ENCODE measurements at places on chromosomes 12 and 14.

GRCh38 chr12:79933532-79934264, 1.2 kb downstream of the PPP1R12A start:
- no peak for DNase-seq

GRCh38 chr12:62930546-62931425, 4.2 kb downstream of the PPM1H start:
- DNase-seq, result no peak

- no peak for DNase-seq
These were observed 9.4 kb upstream of the KCNA1 start for GRCh38 chr12:4900327-4900726.

GRCh38 chr14:88270776-88271175, 52.3 kb downstream of the KCNK10 start:
- DNase-seq, result no peak

- DNase-seq, result no peak
These were observed 59.1 kb upstream of the SLC6A13 start for GRCh38 chr12:321606-322326.

DNA sequence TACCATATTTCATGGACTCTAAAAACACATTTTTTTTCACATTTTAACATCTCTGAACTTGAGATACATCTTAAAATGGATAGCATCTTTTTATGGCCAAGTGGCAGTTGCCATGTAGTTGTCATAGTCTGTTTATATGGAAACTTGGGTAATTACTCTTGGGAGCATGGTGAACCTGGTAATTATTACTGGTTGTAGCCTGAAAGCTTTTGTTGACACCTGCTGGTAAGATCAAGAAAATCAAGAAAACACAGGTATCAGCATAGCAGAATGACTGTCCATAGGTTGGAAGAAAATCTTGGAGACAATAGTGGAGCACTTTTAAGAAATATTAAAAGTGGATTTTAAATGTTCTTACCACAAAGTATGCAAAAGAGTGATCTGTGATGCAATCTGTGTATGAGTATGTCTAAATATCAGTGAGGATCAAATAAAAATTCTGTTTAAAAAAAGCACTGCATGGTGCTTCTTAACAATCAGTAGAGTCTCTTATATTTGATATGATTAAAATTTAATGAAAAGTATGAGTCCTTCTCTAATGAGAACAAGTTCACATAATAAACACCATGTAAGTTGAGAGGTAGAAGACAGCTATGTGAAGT, 44.2 kb downstream of the TTC8 start:
- DNase-seq, result no peak

DNA sequence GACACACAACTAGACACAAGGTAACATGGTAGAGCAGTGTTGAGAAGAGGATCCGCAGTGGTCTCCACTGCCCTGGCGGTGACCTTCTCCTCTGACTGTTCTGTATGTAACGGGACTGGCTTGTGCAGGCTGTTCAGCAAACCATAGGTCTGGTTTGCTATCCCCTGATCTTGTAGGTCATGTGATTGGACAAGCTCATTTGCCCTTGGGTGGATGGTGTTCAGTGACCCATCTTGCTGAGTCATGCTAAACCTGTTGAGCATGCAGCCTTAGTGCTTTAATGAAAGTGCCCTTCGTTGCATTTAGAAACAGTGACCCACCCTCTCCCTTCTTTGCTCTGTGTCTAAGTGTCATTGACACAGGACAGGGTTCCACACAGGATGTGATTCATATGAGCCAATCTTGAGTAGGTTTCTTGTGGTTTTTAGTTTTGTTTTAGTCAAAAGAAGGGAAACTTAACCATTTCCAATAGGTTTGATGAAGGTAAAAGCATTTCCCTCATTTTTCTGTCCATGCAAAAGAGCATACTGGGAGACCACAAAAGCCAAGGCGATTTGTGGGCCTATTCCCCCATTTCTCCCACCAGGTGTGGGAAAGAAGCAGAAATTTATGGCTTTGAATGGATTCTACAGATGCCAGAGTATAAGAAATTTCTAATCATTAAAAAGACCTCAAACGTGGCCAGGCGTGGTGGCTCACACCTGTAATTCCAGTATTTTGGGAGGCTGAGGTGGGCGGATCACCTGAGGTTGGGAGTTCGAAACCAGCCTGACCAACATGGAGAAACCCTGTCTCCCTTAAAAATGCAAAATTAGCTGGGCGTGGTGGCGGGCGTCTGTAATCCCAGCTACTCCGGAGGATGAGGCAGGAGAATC, 32.6 kb upstream of the HIF1A start:
- DNase-seq, result peak; percentile 55

- no peak for DNase-seq
These were observed 1010.1 kb upstream of the FLRT2 start for GRCh38 chr14:84519836-84520235.

DNA sequence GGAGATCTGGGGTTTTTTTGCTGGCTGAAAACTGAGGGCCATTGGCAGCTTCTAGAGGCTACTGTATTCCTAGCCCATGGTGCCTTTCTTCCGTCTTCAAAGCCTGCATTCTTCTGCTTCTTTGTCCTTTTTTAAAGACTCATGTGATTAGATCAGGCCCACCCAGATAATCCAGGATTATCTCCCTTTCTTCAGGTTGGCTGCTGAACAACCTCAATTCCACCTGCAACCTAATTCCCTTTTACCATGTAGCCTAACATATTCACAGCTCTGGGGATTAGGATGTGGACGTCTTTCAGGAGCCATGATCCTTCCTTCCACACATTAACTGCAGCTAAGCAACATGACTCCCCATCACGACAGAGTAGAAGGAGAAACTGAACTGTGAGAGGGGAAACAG, 985.5 kb downstream of the DIO2 start:
- DNase-seq, result no peak

GRCh38 chr12:3047961-3048360, 29.2 kb upstream of the TSPAN9 start:
- no peak for DNase-seq

DNA sequence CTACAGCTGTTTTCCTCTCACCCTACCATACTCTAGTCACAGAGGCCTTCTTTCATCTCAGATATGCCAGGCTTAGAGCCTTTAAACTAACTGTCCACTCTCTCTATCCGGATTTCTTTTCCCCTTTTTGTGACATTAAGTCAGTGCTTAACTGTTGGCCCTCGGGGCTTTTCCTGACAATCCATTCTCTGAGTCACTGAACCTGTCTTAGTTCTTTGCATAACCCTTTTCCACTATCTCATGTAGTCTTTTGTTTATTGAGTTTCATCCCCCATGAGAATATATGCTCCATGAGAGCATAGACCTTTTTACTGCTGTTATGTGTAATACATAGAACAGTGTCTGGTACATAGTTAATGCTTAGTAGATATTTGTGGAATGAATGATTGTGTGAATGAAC, 68.7 kb downstream of the PLEKHA5 start:
- DNase-seq, result no peak

DNA sequence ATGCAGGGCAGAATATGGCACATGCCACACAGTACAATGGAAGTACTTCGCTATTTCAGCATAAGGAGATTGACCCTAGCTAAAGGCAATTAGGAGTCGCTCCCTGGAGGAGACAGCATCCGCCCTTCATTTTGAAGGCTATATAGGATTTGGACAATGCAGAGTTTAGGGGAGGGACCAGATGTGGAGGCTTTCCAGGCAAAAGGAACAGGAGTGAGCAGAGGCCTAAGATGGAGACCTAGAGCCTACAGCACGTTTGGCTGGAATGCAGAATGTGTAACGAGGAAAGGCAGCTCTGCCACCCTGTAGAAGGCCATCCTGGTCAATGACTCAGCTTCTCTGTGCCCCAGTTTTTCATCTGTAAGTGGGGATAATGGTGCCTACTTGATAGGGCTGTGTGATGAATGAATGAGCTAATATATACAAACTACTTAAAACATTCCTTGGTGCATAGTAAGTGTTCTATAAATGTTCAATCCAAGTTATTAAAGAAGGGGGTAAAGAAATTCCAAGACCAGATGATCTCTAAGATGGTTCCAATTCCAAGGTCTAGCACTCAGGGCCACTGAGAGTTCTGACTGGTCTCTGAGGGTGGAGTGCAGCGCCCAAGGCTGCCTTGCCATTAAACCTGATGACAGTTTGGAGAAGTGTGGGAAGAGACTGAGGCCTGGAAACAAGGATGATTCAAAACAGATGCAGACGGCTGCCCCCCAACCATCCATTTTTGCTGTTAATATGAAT, 54.3 kb upstream of the FRMD6 start:
- no peak for DNase-seq

DNA sequence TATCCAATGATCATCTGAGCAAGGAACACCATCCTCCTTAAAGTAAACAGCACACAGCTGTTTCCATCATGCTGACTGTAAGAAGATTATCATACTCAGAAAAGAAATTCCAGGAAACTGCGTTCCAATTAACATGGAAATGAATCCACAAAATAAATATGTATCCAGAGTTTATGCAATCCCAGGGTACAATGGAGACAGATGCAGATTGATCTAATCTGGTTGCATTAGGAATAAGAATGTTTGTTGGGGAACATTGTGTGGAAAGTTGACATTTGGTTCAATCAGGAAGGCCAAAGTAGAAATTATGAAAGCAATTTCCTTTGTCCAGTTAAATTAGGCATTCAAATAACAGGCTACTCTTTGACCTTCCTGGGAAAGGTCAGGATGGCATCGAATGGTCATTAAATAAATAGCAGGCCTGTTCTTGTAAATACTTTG, 236.9 kb upstream of the AMIGO2 start:
- DNase-seq, result no peak

DNA sequence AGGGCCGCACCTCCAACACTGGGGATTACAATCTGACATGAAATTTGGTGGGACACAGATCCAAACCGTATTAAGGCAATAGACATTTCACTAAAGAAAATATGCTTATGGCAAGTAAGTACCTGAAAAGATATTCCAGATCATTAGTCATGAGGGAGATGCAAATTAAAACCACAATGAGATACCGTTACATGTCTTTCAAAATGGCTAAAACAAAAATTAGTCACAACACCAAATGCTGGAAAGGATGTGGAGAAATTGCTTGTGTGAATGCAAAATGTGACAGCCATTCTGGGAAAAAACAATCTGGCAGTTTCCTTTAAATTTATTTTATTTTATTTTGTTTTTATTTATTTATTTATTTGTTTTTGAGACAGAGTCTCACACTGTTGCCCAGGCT, 82.3 kb upstream of the PTGDR start:
- no peak for DNase-seq

DNA sequence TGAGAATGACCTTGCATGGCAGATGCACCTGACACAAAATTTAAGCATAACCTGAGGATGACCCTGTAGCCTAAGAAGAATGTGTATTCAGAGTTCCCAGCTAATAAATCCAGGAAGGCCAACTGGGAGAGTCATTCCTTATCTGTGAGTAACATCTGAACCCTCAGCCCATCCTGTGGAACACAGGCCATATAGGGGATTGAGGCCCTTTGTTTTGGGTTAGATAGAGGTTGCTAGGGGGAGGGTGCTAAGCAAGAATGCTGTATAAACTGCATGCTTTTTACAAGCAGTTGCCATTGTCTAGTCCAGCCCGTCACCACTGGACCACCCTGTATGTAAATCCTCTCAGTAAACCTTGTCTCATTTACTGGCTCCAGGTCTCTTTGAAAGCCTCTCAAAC, 77.0 kb downstream of the BICD1 start:
- peak; percentile 9 for DNase-seq

GRCh38 chr12:129001-129400, 62.4 kb downstream of the IQSEC3 start:
- DNase-seq, result no peak

GRCh38 chr12:6266971-6267721, 43.3 kb upstream of the PLEKHG6 start:
- no peak for DNase-seq

DNA sequence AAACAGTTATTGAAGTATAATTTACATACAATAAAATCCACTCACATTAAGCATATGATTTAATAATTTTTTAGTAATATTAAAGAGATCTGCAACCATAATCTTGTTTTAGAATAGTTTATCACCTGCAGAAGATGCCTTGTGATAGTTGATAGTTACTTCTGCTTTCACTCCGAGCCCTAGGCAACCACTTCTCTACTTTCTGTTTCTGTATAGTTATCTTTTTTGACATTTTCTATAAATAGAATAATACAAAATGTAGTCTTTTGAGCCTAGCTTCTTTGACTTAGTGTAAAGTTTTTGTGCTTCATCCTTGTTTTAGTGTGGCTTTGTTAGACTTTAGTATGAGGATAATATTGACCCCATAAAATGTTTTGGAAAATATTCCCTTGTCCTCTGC, 111.0 kb downstream of the MNAT1 start:
- no peak for DNase-seq

- DNase-seq, result no peak
These were observed 10.8 kb downstream of the PITPNM2 start for GRCh38 chr12:123139926-123140675.

DNA sequence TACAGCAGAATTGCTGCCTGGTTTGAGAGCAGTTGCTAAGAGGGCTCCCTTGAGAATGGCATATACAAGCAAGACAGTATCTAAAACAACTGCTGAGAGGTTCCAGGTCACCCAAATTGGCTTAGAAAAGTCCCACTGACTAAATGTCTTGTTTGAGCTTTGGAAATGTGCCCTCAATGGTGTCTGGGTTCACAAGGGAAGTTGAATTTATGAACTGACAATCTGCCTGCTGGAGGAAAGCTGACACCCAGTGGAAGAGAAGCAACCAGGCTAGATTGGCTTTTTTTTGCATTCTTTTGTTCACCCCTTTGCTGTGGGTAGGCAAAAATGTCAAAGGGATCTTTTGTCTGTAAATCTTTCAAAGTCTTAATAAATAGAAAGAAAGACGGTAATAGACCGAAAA, 44.6 kb upstream of the NPFF start:
- no peak for DNase-seq

DNA sequence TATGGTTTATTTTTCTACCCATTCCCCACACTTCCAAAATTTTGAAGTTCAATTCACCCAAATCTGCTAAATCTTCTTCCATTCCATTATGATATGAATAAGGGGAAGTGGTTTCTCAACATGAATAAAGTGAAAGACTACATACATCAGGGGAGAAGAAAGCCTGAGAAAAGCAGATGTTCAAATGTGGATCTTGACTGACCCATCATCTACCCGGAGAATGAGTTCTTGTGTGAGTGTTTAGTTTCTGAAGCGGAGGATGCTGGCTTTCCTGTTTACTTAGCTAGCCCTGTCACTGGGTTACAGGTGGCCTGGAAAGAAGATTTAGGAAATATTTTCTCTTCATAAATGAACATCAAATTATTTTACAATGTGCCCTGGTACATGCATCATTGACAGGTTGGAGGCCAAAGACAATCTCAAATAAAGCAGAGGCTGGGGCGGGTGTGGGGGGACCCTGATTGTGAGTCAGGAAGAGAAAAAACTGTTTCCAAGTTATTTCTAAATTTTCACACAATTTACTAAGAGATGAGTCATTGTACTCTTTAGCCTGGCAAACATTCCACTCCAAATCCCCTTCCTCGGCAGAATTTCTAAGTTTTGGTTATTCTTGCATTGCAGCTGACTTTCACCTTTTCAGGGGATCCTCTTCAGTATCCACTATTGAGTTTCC, 135.6 kb downstream of the SLC25A21 start:
- DNase-seq, result no peak

- DNase-seq, result no peak
These were observed 3.6 kb downstream of the SLC2A14 start for GRCh38 chr12:7869137-7869536.

GRCh38 chr12:123283461-123283860, 11.8 kb upstream of the CDK2AP1 start:
- no peak for DNase-seq

GRCh38 chr14:86420131-86420530, 890.2 kb downstream of the FLRT2 start:
- no peak for DNase-seq

GRCh38 chr14:51539571-51540037, 112.1 kb upstream of the FRMD6 start:
- no peak for DNase-seq

All from CMK (cell line).